ENCODE measurements at places on chromosomes 4 and X. TPM values are rescaled to one million over a fixed set of nuclear protein-coding genes. Genes with fewer than 3 reads are reported as not detected.

Gene STPG2
- 0.20 TPM for polyA plus RNA-seq

Gene PI4K2B
- polyA plus RNA-seq: 4.6 TPM

Gene PPARGC1A
- 2.1 TPM for polyA plus RNA-seq

Gene TIMM8A
- polyA plus RNA-seq: 5.0 TPM

Gene SGMS2
- 1.0 TPM for polyA plus RNA-seq

Gene GLRA3
- 2.1 TPM for polyA plus RNA-seq

Gene INPP4B
- polyA plus RNA-seq: 2.2 TPM

Gene FGFR3
- polyA plus RNA-seq: 0.11 TPM

Gene SLC4A4
- 0.57 TPM for polyA plus RNA-seq

Gene XAGE2
- not detected for polyA plus RNA-seq

Gene PDE6B
- 0.68 TPM for polyA plus RNA-seq

Gene HSFX2
- not detected for polyA plus RNA-seq

Gene MAGED4
- 5.5 TPM for polyA plus RNA-seq

Gene UGT8
- 0.44 TPM for polyA plus RNA-seq

Gene BANK1
- 6.0 TPM for polyA plus RNA-seq

Gene SRD5A3
- 6.8 TPM for polyA plus RNA-seq

Gene IL2
- polyA plus RNA-seq: not detected

Gene AKAP4
- polyA plus RNA-seq: not detected

Gene SYTL4
- 5.3 TPM for polyA plus RNA-seq

Gene HS6ST2
- polyA plus RNA-seq: 0.24 TPM

Gene SLC34A2
- polyA plus RNA-seq: 0.20 TPM

Gene OTUD5
- 47.7 TPM for polyA plus RNA-seq

Gene NCAPG
- polyA plus RNA-seq: 0.37 TPM

Gene TMPRSS11B
- polyA plus RNA-seq: 0.17 TPM

Gene DOCK11
- polyA plus RNA-seq: 15.5 TPM

Gene SPANXB1
- polyA plus RNA-seq: not detected

Gene FAM53A
- 2.2 TPM for polyA plus RNA-seq

Measured in adrenal gland (tissue), 19 donors.